Stimulated activated naive CD4-positive, alpha-beta T cell treated with Interleukin-2 at 50 U/mL for 16 hours (primary cell): ENCODE measurements at places on chromosomes 3 and 15.

DNA sequence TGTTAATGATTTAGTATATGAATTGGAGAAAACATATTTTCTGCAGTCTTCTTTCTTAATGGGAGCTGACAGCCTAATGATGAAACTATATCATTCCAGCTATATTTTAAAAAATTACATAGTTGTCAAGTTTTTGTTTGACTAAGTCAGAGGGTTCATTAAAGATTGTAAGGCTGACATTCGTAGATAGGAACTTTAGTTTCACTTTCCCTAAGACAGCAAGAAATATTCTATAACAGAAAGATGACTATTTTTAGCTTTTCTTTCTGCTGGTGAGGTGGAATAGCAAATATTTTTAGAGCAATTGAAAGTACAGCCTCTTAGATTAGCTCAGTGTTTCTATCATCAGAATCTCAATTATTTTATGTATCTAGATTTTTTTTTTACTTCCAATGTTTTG, 60.2 kb downstream of the PIAS1 start:
- DNase-seq, result no peak

GRCh38 chr3:189944285-189945145, 176.2 kb downstream of the P3H2 start:
- no peak for DNase-seq

GRCh38 chr3:117074826-117075225, 365.2 kb downstream of the TUSC7 start:
- no peak for DNase-seq

DNA sequence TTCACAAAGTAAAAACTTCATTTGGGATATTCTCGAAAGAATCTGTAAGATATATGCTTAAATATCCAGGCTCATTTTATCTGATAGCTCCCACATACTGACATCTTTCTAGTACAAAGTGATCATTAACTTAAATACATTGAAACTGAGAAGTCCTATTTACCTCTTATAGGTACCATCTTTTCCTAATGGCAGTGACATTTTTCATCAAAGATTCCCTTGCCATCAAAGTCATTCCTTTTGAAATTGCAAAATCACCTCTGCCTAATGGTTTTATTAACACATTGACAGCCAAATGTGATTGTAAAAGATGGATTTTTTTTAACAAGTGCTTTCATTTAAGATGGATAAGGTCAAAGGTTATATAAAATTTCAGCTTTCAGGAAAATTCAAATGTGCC, 346.6 kb downstream of the MFSD1 start:
- no peak for DNase-seq

- no peak for DNase-seq
Observed at GRCh38 chr15:95626501-95627361, 703.8 kb upstream of the NR2F2 start.

- DNase-seq, result no peak
Observed at GRCh38 chr3:124784686-124785382, 54.6 kb downstream of the UMPS start.

DNA sequence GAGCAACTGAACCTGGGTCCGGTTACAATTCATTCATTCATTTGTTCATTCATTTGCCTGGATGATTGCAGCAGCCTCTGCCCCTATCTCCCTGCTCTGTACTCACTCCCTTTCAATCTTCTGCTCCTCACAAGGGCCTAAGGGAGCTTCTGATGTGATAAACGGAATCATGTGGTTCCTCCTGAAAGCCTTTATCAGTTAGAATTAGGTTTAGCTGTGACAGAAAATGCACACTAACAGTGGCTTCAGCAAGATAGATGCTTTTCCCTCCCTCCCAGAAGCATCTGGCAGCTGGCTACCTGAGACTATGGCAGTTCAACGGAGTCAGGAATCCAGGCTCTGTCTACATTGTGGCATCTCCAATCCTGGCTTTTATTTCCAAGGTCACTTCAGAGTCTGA, 196.0 kb downstream of the ADAMTS9 start:
- DNase-seq, result no peak

- no peak for DNase-seq
Observed at GRCh38 chr15:69104050-69104750, 56.2 kb upstream of the GLCE start.

DNA sequence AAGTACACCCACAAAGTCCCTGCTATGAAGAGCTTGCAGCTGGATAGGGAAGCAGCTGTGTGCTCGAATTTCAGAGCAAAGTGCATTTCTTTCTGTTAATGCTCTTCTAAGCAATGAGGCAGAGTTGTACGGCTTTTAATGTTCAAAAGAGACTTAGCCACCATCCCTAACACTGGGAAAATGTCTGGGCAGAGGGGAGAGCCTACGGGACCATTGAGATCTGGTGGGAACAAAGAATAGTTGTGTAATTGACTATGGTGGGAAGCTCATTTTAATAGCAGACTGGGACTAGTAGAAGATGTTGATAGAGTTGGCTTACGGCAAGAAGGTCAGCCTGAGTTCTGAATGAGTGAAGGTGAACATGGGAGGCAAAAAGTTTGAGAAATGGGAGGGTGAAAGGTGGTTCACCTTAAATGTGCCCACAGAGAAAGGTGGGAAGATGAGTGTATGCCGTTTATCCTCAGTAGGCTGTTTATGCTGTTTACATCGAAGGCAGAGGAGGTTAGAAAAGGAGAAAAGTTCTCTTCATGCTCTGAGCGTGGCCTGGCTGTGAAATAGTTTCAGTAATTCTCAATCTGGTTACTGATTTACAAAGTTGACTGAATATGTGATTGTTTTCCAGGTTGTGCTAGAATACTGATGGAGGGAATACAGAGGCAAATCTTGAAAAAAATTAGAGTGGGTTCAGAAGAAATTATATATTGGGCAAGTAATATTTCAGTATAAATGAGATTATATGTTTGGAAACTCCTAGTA, 22.9 kb upstream of the UTS2B start:
- no peak for DNase-seq

GRCh38 chr3:142278451-142278850, 53.1 kb upstream of the GK5 start:
- no peak for DNase-seq

DNA sequence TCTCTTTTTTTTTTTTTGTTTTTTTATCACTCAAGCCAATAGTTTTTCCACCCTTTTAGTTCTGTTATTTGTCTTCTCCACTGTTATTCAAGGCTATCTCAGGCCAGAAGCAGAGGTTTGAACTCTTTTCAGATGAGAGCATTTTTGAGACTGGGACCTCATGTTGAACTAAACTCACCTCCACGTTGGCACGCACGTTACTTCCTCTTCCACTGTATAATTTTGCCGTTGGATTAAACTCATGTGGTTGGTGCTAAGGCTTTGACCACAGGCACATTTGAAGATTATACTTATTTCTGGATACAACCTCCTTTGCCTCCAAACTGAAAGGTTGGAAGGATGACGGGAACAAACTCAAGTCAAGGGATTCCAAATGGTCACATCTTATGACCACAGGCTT, 501.3 kb upstream of the TPRG1 start:
- DNase-seq, result no peak

DNA sequence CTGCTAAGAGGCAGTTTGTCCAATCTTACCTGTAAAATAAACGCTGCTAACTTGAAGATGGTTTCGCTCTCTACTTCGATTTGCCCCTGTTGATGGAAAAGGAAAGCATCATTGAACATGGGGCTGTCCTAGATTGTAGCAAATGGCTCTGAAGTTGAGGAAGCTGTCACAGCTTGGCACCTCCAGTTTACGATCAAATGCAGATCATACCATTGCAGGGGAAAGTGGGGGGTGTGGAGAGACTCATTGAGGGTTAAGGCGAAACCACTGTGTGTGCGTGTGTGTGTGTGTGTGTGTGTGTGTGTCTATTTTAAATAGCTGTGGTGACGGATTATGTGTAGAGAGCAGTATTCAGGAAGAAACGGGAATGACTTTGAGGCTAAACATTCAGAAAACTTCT, 127.6 kb upstream of the LMOD3 start:
- DNase-seq, result peak; percentile 36

DNA sequence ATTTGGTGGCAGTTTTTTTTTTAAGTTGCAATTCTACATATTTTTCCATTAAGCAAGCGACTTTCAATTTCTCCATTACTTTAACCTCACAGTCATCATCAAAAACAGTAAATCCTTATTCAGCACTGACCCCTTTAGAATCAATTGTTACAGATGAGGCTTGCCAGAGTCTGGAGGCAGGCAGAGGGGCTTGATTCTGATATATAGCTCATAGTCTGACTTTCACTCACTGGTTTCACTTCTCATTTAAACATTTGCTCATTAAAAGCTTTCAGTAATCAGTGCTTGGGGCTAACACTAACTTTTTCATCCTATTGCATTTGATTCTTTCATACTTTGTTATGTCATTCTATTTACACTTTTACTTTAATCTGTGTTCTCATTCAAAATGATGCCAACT, 88.4 kb downstream of the PYDC2 start:
- no peak for DNase-seq

DNA sequence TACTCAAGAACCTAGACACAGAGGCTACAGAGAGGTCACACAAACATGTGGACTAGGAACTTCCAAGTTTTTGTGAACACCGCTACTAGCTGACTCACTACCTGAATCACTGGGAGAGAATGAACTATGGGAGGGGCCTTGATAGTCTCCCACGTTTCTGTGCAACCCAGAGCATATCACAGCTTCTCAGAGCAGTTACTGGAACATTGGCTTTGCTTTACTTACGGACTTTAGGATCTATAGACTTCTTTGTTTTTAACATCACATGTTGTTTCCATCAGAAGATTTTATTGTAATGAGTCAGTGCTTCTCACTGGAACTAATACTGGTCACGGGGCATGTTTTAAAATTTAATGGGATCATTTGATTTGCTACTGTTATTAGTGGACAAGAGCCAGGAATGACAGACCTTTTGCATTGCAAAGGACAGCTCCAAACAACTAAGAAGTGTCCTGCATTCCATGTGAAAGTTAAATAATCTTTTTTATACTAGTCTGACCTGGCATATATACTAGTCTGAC, 35.6 kb downstream of the RTP4 start:
- DNase-seq, result no peak

DNA sequence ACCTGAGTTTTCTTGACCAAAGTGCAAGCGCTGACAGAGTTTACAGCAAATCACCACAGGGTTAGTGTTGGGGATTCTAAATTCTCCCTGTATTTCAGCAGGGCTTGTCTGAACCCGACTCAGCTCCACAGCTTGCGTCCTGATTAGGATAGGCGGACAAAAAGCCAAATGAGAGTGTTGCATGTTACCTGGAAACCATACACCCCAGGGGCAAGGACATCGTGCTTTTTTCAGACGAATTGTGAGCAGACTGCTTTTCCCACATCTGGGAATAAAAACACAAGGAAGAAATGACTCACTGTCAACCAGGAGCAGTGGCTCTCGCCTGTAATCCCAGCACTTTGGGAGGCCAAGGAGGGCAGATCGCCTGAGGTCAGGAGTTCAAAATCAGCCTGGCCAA, 3.0 kb downstream of the DZIP1L start:
- DNase-seq, result no peak
